ENCODE measurements at places on chromosomes 16 and 17. TPM values are rescaled to one million over a fixed set of nuclear protein-coding genes. Genes with fewer than 3 reads are reported as not detected.

Gene CD7
- polyA plus RNA-seq = not detected

Gene KCNH6
- 0.17 TPM for polyA plus RNA-seq

Gene SGCA
- polyA plus RNA-seq = 0.19 TPM

Gene WSCD1
- not detected for polyA plus RNA-seq

Gene KRT23
- polyA plus RNA-seq = 0.32 TPM

Gene NPIPB13
- 4.4 TPM for polyA plus RNA-seq

Gene WNT9B
- polyA plus RNA-seq = not detected

Gene OR3A1
- polyA plus RNA-seq = not detected

Gene CD300E
- not detected for polyA plus RNA-seq

Gene ZNF469
- 13.3 TPM for polyA plus RNA-seq

Gene PKD1
- 97.3 TPM for polyA plus RNA-seq

Gene CBLN1
- polyA plus RNA-seq = not detected

Gene ADCY7
- 17.1 TPM for polyA plus RNA-seq

Gene SLC13A2
- polyA plus RNA-seq = not detected

Gene LDHD
- 0.23 TPM for polyA plus RNA-seq

Gene SHBG
- polyA plus RNA-seq = 0.38 TPM

Gene ABCA6
- polyA plus RNA-seq = not detected

Gene KLHL10
- not detected for polyA plus RNA-seq

Gene DHX58
- 1.9 TPM for polyA plus RNA-seq
